ENCODE measurements at places on chromosomes 11 and 22.
A peak's percentile ranks its signal among the peaks of the same experiment; 100 is the strongest.

- no peak for DNase-seq
These were observed 15.6 kb upstream of the CRYBB3 start for GRCh38 chr22:25183949-25184619.

GRCh38 chr22:41560095-41560471 lies 727 bp upstream of the CSDC2 start:
- no peak for DNase-seq

DNA sequence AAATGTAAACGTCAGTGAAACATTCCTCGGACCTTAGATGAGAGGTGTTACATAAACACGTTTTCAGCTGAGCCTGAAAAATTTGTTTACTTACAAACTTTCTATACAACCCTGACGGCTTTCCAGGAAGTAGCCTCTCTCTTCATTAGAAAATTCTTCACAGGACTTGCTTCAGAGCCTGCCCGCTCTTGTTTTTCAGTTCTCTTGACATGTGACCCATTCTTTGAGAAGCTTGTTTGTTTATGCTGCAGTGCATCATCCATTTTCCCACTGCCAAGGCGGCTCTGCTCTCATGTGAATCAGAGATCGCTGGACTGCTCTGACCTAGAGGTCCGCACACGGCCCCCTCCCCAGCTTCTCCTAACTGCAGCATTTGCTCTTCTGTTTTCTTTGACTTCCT lies 47.9 kb upstream of the ARHGAP42 start:
- DNase-seq = no peak

- no peak for DNase-seq
These were observed 88.4 kb downstream of the TTC17 start for GRCh38 chr11:43447151-43447550.

- peak; percentile 89 for DNase-seq
These were observed 881.4 kb upstream of the CHORDC1 start for GRCh38 chr11:91104237-91104636.

GRCh38 chr11:119727523-119728151 lies 1.4 kb downstream of the NECTIN1 start:
- DNase-seq = no peak

DNA sequence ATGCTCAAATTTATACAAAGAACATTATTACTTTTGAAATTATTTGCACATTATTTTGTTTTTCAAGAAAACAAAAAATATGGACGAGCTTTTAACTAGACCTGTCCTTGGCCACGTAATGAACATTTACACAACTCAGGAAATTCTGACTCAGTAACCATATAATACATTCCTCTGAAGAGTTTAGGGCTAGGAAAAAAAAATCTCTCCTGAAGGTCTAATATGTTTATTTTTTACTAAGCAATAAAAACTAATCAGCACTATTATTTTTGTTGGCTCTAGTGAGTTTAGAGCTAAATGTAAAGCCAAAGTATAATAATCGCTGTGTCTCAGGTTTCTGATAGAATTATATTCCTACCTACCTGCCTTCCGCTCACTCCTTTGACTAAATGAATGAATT lies 187.5 kb downstream of the SWAP70 start:
- peak; percentile 54 for DNase-seq

DNA sequence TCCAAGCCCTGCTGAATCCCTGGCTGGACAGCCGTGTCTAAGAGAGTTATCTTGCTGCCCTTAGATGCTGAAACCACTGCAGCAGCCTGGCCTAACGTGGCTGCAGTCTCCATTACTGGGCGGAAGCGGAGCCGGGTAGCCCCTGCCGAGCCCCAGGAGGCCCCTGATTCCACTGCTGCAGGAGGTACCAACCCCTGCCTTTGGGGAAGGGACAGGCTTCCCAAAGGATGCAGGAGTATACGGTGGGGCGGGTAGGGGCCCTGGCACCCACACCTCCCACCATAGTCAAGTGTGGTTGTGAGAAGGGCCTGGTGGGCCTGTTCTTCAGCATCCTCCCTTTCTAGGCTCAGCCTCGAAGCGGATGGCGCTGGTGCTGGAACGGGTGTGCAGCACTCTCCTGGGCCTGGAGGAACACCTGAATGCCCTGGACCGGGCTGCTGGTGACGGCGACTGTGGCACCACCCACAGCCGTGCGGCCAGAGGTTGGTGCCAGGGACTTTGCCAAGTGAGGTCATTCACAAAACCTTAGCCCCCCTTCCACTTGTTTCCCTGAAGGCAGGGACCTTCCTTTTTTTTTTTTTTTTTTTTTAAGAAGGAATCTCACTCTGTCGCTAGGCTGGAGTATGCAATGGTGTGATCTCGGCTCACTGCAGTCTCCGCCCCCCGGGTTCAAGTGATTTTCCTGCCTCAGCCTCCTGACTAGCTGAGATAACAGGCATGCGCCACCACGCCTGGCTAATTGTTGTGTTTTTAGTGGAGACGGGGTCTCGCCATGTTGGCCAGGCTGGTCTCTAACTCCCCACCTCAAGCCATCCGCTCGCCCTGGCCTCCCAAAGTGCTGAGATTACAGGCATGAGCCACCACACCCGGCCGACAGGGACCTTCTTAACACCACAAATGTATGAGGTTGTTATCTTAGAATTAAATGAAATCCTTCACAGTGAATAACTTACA lies 11.0 kb downstream of the TKFC start:
- DNase-seq = no peak

DNA sequence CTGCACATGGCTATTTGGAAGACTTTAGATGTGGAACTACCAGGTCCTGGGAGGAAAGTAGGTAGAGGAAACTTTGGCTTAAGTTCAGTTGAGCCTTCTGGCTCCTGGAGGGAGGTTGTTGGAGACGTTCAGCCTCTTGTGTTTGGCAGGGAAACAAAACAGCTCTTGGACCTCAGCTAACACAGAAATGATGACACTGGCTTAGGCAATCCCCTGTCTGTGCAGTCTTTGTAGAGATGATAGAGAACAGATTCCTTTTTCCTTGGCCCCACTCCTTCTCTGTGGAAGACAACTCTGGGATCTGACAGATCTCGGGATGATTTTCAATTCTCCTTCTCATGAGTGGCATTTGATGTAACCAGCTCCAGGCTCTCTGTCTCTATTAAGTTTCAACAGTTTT lies 428.5 kb downstream of the TMEM135 start:
- peak; percentile 57 for DNase-seq

DNA sequence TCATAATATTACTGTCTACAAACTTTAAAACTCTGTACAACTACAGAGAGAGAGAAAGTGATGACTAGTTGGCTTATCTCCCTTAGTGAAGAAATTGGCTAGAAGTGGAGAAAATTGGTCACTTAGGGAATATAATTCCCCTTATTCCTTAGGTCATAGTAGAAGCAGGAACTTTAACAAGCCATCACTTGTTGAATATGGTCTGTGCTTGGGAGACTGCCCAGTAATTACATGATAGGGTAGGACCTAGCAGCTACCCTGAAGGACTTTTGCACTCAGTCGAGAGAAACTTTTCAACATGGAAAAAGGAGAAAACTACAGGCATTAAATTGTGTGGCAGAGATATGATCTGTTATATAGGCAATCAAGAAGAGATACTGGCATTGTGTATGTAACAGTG lies 576.5 kb upstream of the CCDC90B start:
- no peak for DNase-seq

DNA sequence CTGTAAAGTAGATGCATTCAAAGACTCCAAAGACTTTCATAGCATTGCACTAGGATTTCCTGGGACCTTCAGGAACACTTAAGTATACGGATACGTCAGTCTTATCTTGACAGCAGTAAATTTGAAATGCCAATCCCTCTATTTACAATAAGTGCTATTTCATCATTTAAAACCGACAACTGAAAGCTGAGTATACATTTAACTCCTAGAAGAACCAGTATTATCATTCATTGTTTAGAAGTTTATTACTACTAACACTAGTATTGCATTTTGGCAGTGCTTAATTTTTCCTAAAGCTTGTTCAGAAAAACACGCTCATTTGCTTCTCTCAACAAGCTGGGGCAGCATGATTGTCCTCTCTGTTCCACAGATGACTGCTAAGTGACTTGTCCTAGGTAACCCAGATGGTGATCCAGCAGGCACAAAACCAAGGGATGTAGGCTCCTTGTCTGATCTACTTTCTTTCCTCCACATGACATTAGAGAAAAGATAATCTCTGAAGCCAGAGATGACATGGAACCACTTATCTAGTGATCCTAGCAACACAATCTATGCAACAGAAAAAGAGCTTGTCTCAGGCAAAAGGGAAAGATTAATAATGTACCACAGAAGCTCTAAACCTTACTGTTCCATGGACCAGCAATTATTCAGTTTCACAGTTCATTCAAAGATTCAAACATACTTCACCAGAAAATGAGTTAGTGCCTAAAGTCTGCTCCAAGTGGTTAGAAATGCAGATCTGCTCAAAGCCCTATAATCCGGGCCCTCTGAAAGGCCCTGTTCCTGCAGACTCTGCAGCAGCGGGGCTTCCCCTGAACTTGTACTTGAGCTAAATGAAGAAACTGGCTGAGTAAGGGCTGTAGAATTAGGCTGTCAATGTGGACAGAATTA lies 5.2 kb downstream of the MAML2 start:
- peak; percentile 69 for DNase-seq

DNA sequence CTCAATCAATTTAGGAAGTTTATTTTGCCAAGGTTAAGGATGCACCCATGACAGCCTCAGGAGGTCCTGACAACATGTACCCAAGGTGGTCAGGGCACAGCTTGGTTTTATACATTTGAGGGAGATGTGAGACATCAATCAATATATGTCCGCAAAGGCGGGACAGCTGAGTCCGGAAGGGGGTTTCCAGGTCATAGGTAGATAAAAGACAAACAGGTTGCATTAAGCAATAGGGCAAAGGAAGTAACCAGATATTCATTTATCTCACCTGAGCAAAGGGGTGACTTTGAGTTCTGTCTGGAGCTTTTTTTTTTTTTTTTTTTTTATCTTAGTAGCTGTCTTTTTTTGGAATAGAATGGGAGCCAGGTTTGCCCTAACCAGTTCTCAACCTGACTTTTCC lies 2.0 kb upstream of the TRIM34 start:
- DNase-seq = no peak

DNA sequence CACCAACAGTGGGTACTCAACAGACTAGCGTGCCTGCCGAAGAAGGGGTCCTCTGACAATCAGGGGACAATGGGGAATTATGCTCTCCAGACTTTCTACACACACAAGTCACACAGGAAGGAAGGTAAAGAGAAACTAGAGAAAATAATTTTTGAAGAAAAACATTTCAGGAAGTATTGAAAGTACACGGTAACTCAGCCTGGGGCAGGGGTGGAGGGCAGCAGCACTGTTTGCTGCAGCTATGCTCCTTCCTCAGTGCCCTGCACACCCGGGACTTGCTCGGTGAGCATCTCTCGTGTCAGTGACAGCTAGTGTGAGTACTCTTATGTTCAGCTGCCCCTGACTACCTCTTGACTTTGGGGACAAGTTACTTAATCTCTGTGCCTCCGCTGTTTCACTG lies 18.0 kb upstream of the APOA1 start:
- DNase-seq = no peak

- DNase-seq = no peak
These were observed 8.4 kb upstream of the KCNQ1OT1 start for GRCh38 chr11:2708151-2708581.

- no peak for DNase-seq
These were observed 1091.9 kb upstream of the TENM4 start for GRCh38 chr11:80532633-80533232.

DNA sequence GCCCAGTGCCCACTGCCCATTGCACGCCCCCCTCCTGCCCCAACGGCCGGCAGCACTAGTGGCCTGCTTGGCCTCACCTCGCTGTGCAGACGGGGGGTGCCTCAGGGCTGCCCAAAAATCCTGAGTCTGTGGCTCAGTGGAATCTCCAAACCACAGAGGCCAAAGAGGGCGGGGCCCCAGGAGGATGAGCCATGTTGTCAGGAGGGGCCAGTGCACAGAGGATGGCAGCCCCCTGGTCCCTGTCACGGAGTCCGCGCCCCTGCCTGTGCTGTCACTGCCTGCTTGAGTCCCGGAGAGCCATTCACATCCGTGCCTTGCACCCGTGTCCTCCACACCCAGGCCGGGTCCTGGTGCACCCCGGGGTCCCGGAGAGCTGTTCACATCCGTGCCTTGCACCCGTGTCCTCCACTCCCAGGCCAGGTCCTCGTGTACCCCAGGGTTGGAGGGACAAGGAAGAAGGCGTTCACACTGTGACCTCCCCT lies 36.4 kb upstream of the MUC5AC start:
- DNase-seq = no peak

DNA sequence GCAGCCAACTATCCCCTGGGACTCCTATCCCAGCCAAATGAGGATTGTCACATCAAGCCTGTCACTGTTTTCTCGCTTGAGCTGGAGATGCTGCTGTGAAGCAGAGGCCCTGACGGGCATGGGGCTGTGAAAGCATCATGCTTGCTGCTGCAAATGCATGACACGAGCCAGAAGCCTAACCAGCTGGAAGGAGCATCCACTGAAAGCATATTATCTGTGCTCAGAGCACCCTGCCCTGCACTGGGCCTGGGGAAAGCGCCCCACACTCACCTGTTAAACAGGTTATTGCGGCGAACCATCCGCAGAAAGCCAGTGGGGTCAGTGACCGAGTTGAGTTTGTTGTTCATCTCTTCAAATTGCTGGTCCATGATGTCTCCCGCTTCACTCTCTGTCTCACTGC lies 110.9 kb upstream of the PITPNB start:
- no peak for DNase-seq

- no peak for DNase-seq
These were observed 26.7 kb upstream of the DDI1 start for GRCh38 chr11:104009744-104010143.

DNA sequence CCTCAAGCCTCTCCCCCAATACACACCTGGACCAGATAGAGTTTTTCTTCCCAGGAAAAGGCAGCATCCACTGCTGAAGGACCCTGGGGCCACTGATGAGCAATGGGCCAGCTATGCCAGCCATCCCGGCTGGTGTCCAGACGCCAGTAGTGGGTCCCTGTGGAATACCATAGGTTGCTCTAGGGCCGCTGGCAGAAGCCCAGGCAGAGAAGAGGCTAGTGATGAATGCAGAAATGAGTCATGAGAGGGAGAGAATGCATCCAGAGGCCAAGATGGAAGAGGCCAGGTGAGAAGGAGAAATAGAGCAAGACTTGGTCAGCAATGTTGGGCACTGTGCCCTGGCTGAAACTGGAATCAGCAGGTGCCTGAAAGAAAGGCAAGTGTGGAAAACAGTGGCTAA lies 8.9 kb downstream of the HPX start:
- peak; percentile 70 for DNase-seq
